ENCODE measurements at places on chromosomes 4 and X.

GRCh38 chr4:89422441-89422990, 114.9 kb upstream of the GPRIN3 start:
- DNase-seq, result no peak

GRCh38 chr4:90852237-90852636, 725.0 kb downstream of the CCSER1 start:
- DNase-seq, result no peak

DNA sequence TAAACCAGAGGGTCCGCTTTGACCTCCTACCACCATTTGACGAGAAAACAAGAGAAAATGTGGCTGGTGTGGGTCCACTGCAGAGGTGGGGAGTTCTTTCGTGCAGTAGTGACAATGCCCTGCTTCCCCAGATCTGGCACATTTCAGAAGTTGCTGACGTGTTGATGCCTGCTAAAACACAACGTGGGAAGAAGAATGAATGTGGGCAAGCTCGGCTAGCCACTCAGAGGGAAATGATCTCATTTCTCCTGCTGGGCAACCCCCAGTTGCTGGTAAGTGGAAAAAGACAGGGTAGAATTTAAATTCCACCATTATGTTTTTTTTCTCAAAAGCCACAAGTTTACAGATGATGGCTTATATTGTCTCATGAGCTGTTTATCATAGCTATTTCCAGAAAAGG, 77.9 kb downstream of the LUZP4 start:
- no peak for DNase-seq

DNA sequence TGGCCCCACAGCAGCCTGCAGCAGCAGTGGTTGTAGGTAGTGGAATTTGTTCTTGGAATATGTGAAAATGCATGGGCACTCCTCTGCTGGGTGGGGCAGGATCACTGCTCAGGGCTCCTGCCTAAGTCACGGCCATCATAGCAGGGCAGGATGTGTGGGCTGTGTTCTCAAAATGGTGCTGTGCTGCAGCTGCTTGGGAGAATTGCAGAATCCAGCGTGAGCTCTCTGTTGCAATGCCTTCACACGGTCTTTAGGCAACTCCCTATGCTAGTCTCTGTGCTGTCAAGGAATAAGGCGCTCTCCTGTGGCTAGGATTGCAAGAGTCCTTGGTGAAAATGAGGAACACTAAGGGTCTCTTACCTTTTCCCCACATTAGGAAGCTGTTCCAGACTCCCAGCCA, 42.9 kb downstream of the F8 start:
- no peak for DNase-seq

DNA sequence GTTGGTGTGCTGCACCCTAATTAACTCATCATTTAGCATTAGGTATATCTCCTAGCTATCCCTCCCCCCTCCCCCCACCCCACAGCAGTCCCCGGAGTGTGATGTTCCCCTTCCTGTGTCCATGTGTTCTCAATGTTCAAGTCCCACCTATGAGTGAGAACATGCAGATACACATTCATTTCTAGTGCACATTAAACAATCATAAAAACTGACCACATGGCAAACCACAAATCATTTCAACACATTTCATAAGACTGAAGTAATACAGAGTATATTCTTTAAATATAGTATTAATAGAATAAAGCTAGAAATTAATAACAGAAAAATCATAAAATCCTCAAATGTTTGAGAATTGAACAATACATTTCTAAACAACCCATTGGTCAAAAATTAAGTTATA, 34.1 kb downstream of the PRKG2 start:
- DNase-seq, result no peak

DNA sequence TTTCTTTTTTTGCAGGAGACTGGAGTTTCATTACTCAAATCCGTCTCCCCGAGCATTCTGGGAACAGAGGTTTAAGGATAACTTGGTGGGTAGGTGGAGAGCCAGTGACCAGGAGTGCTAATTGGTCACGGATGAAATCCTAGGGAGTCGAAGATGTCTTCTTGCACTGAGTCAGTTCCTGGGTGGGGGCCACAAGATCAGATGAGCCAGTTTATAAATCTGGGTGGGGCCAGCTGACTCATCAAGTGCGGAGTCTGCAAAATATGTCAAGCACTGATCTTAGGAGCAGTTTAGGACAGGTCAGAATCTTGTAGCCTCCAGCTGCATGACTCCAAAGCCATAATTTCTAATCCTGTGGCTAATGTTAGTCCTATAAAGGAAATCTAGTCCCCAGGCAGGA, 741.3 kb downstream of the PCDH7 start:
- DNase-seq, result no peak
